Spleen (tissue), 13 donors: ENCODE measurements at places on chromosomes 11 and 22. TPM values are rescaled to one million over a fixed set of nuclear protein-coding genes. Genes with fewer than 3 reads are reported as not detected.

FXYD2 gene
- total RNA-seq: 7.7 TPM

MMP8 gene
- total RNA-seq: 21.7 TPM

OR2D2 gene
- total RNA-seq: 0.44 TPM

- DNase-seq: no peak
These were observed 4.4 kb downstream of the TSPO start for GRCh38 chr22:43155789-43156188.

- no peak for DNase-seq
These were observed 190.5 kb upstream of the MTMR2 start for GRCh38 chr11:96114178-96115064.
